NCI-H526 (cell line): ENCODE measurements at places on chromosomes 6 and 20.

DNA sequence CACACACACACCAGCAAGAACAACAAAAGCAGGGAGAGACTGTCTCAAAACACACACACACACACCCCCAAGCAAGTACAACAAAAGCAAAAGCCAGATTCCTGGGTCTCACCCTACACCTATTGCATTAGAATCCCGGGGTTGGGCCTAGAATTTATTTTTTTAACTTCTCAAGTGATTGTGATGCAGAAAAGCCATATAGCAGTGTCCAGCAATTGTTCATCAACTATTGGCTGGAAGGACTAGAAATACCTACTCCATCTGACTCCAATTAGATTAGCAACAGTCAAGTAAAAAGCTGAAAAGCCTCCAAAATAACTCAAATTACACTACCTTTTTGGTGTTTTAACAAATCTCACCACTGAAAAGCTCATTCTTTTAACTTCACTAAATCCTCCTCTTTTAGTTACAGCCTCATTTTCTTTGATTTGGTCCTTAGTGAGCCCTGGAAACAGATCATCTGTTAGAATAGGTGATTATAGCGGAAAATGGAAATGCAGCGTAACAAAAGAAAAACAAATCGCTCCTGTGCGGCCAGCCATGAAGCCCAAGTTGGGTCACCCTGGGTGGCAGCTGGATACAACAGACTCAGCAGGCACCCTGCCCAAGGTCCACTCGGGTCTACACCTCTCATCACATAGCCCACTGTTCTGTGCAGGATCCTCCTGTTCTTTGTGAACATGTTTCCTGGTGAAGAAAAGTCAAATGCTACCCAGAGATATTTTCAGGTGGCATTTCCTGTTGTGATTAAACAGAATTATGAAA lies 38.7 kb downstream of the STAU1 start:
- no peak for DNase-seq

DNA sequence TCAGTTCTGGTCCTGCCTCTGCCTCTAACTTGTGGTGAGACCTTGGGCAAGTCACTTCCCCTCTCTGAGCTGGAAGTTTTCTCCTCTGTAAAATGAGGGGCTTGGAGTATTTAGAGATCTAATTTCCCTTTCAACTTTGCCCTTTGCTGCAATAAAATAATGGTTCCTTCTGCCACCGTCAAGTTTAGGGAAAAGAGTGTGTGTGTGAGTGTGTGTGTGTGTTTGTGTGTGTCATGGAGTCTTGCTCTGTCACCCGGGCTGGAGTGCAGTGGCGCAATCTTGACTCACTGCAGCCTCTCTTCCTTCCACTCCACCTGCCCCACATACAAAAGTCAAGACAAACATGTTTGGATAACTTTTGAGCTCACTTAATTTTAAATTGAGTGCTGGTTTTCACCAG lies 39.2 kb upstream of the PIM1 start:
- DNase-seq, result no peak

DNA sequence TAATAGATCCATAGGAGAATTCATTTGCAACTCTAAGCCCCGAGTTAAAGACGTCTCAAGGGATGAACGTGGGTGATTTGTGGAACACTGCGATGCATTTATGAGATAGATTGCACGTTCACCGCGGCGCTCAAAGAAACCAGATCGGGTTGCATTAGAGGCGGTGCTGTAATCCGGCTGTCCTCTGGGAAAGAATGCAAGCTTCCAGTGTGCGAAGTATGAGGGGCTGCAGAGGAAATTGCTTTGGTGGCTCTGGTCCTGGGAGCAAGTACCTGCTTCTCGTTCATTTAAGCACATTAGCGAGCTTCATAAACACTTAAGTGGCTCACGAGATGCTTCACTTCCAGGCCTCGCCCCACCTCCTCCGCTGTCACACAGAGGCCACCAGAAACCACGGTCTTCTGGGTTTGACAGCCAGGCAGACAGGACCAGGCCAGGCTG lies 182.3 kb downstream of the CDH4 start:
- DNase-seq, result peak; percentile 22

DNA sequence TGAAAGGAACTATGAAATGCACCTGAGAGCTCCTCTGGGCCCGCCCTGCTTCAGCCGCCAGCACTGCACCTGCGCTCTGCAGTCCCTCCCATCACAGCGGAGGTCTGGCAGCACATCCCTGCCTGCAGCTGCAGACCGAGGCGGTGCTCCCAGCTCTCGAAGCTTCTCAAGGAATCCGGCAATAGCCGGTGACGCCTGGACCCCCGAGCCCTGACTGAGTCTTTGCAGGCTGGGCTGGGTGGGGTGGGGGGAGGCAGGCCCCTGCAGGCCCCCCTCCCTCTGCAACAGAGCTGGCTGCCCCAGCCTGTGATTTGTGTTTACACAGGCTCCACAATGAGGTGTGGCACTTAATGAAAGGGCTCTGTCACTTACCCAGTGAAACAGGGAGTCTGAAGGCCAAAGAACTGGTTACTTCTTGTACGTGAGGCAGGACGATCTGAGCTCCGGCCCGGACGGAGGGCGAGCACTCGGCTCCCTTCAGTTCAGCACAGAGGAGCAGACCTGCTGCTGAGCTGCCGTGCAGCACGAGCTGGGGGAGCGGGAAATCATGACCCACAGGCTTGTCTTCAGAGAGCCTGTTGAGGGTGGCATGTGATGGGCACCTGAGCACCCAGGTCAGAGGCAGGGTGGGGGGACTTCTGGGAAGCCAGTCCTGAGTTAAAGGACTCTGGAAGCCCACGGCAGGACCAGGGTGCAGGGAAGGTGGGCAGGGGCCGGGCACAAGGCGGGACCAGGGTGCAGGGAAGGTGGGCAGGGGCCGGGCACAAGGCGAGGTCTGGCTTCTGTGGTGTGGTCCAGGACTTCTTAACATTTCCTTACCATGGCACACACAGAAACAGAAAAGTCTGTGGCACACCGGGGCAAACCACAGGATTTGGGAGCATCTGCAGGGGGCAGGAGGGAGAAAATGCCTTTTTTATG lies 192.3 kb upstream of the THBS2 start:
- peak; percentile 79 for DNase-seq

DNA sequence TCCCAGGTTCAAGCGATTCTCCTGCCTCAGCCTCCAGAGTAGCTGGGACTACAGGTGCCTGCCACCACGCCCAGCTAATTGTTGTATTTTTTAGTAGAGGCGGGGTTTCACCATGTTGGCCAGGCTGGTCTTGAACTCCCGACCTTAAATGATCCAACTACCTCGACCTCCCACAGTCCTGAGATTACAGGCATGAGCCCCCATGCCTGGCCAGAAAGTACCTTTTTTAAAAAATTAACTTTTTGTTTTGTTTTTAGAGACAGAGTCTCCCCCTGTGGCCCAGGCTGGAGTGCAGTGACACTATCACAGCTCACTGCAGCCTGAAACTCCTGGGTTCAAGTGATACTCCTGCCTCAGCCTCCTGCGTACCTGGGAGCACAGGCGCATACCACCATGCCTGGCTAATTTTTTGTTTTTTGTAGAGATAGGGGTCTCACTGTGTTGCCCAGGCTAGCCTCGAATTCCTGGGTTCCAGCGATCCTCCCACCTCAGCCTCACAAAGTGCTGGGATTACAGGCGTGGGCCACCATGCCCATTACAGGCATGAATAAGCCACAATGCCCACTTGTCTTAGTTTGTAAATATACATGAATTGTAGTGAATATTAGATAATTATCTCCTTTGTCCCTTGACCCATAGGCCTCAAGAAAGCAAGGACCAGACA lies 17.4 kb upstream of the EEF1A1 start:
- DNase-seq, result no peak

DNA sequence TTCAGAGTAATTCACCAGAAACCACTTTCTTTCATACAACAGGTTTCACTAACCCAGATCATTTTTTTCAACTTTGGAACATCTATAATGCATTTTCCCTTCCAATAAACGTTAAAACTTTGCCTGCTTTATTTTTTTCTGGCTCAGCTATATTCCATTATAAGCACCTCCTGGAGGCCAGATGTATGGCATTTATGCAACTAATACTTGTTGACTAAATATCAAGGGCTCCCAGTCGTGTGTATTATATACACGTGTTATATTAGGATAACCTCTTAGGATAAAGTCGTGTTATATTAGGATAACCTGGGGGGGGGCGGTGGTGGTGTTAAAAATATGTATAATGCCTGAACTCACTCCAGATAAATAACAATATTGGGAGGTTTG lies 6.7 kb downstream of the OPN5 start:
- DNase-seq, result no peak

GRCh38 chr6:52725535-52726192 lies 37.6 kb downstream of the GSTA2 start:
- peak; percentile 7 for DNase-seq

DNA sequence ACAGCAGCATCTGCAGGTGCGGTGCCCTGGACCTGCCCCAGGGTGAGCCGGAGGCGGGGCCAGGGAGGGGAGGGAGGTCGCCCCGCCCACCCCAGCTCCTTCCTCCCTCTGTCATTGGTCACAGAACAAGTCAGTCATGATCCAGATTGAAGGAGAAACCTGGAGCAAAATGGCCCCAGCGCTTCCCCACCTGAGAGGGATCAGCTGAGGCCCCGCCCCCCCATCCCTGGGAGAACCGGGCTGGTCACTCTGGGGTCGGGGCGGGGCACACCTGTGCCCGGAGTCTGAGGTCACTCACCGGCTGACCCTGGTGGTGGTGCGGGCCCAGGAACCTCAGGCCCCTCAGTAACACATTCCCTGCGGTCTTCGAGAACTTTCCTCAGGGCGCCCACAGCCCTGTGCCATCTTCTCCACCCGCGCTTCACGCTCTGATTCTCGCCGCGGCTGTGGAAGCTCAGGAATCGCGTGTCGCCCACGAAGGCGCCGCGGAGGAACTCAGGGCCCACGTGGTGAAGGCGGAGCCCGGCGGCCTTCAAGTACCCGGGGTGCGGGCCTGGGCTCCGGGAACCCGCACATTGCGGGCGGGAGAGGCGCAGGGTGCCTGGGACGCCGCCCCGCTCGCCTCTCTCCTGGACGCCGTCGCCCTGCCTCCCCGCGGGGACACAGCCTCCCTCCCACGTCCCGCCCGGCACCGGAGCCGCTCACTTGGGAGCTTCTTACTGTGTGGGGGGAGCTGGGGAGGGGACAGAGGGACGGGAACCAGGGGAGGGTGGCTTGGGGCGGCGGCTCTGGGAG lies 36.4 kb upstream of the HLA-C start:
- peak; percentile 89 for DNase-seq

GRCh38 chr6:16698162-16698533 lies 63.1 kb downstream of the ATXN1 start:
- DNase-seq, result peak; percentile 88

- no peak for DNase-seq
These were observed 10.2 kb downstream of the WFDC3 start for GRCh38 chr20:45781391-45781931.

GRCh38 chr20:49831022-49831769 lies 18.6 kb downstream of the SLC9A8 start:
- no peak for DNase-seq

DNA sequence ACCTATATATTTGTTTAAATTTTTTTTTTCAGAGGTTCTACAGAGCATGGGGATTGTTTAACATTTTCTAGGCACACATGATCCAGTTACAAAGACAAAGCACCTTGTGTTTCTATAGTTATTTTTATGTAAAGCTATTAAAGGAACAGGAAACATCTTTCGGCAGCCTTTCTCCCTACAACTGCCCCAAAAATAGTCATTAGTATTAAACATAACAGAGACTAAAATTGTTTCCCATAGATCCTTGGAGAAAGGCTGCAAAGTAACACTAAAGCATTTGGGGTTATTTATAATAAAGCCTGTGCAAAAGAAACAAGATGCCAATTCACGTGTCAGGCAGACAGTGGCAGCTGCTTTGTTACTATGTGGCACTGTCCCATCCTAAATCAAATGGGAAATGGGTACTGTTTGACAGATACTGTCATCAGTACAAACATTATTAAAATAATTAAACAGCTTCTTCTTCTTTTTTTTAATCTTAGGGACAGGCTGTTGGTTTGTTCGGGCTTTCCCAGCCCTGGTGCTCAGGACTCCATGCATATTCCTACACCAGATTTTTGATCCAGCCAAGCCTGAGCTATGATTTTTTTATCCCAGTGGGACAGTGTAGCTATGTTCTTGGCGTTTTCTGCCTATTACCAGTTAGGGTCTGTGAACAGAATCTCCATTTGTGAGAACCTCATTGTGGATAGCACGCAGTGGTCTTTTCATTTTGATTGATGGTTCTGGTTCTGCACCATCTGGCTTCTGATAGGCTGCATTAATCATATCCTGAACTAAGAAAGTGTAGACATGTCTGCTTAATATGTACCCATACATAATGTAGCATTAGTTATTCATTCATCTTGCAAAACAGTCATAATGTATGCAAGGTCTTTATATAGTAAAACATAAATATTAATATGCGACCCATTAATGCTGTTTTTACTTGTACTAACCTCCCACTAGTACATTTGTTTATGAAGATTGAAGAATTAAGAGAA lies 460.4 kb upstream of the SOX4 start:
- DNase-seq, result peak; percentile 77

GRCh38 chr20:12180107-12180661 lies 262.5 kb downstream of the BTBD3 start:
- DNase-seq, result peak; percentile 66

DNA sequence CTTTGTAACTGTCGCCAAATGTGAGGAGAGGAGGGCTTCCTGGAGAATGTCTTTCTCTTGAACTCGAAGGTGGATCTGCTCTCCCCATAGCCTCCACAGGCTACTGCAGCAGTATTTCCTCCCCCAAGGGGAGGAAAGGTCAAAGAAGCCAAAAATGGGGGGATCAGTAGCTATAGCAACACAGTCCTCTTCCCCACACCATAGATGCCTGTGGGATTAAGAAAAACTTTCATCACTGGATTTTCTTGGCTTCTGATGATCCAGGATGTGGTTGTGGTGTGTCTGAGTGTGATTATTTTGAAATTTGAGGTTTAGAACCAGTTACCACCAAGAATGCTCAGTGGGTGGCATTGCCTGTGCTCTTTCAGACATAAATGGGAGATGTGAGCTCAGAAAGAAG lies 140.1 kb upstream of the SPACA1 start:
- DNase-seq, result no peak

DNA sequence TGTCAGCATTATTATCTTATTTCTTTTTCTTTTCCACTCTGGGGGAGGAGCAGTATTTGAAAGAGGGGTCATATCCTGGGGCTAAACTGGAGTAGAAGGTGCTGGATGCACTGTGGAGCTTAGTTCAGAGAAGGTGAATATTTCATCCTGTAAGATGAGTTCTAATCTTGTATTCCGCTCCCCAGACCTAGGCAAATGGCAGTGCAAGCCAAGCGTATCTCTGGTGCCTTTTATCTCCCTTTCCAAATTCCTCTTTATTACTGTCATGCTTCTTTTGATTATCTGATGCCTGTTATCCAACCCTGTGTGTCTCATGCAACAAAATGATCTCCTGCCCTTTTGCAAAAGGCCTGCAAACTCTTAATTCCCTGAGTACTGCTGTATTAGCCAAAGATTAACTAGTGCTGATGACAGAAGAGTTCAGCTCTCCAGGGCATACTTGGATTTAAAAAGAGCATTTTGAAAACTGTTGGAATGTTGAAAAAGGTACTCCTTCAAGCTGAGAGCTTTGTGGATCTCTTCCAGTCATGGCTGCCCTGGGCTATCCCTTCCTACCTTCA lies 138.0 kb downstream of the CARMIL1 start:
- DNase-seq, result no peak
